Vagina (tissue), 2 donors: ENCODE measurements at places on chromosomes 16 and 17.

- DNase-seq, result no peak
Observed at GRCh38 chr16:3068487-3068886, 3.0 kb downstream of the IL32 start.

GRCh38 chr17:56113486-56113885 lies 39.8 kb upstream of the ANKFN1 start:
- no peak for DNase-seq

DNA sequence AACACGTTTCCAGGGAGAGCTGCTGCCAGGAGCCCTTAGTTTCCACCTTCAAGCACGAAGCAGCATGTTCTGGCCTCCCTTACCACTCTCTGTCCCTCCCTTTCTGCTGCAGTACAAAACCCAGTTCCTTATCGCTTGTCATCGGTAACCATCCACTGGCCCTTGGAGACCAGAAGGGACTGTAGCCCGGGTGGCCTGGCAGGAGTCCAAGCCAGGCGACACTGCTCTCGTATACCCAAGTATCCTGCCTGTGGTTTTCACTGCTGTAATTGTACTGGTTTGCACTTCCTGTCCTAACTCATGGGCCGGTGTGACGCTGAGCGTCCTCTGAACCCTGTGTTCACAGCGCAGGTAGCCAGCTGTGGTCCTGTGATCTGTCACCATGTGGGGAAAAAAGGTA lies 81.1 kb downstream of the MAF start:
- no peak for DNase-seq

DNA sequence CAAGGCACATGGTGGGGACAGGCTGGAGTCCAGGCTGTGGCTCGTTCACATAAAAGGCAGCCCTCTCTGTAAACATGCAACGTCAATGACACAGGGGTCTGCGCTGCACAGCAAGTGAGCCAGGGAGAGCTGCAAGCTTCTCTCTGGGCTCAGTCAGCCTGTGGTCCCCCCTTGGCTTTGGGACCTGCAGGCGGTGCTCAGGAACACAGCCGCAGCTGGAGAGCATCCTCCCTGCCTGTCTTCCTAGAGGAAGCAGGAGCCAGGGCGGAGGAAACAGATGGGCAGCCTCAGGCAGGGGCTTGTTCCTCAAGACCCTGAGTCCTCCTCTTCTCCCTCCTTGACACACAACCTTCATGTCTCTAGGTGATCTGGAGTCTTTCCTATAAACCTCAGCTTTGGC lies 228.0 kb downstream of the C16orf78 start:
- DNase-seq, result peak; percentile 85

GRCh38 chr16:85736921-85737320 lies 14.0 kb downstream of the C16orf74 start:
- DNase-seq, result no peak

DNA sequence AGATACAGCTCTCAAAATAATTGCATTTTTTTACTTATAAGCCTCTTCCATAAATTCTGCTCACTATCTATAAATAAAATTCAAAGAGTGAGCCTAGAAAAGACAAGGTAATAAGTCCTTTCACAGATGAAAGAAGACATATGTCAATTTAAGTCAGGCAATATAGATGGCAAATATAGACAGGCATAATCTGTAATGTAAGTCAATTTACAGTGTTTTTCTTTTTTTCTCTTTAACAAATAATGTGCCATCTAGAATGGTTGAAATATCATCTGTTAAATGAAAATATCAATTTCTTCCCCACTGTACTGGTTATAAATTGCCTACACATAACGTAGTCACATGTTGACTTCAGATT lies 1409.2 kb upstream of the GOT2 start:
- DNase-seq, result no peak
